ENCODE measurements at places on chromosomes 4 and X.
A peak's percentile ranks its signal among the peaks of the same experiment; 100 is the strongest.

DNA sequence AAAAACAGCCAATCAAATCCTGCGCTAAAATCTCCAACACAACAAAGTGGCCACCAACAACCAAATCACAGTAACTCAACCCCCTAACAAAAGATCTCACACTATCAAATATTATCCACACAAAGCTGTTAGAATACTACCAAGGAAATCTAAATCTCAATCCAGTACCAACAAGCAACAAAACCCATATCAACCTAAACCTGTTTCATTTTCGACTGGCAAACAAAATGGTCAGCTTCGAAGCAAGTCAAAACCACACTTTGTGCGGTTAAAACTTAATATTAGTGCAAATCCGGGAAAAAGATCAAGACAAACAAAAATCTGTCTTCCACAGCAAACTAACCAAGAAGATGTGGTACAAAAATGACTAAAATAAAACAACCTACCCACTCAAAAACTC is 28.7 kb upstream of the MUC7 start:
- DNase-seq, result no peak

GRCh38 chr4:110268352-110268751 is 69.9 kb upstream of the ELOVL6 start:
- DNase-seq, result no peak

DNA sequence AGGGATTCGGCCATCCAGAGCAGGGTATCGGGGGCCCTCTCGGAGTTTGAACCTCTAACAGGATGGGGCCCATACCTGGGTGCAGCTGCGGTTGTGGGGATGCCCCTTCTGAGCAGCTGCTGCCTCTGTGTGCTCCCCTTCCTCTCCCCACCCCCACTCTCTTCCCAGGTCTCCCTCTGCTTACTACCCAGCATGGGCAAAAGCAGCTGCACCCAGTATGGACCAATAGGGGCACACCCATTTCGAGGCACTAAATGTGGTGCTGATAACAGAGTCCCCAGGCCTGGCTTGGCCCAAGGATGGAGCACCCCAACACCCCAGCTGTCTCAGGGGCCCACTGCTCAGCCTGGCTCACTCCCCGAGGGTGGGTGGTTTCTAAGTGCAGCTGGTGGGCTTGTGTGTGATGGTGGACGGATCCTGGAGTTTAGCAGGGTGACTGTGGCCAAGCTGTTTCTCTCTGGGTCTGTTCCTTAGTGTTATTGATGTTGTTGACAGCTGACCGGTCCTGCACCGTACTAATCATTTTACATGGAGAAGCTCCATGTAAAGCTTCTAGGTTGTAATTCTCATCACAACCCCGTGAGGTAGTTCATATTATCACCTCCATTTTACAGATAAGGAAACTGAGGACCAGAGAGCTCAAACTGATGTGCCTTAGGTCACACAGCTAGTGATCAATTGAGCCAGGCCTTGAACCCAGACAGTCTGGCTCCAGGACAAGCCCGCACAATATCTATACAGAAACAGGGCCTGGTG is 13.1 kb upstream of the KIAA0232 start:
- no peak for DNase-seq

DNA sequence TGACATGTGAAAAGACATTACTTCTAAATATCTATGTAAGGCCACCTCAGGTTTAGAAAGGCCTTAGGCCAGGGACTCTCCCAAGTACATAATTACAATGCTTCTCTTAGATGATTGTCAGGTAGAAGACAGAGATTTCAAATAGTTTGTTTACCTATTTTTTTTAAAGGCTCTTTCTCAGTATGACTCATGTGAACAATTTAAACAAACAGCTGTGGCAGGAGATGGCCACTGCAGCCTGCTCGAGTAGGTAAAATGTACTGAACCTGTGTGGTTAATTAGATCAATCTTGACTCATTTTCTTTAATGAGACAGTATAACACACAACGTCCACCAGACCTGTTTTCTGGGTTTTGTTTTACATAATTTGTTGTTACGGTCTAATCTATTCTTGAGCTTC is 50.2 kb downstream of the LEF1 start:
- no peak for DNase-seq

GRCh38 chrX:107563824-107564223 is 64.5 kb upstream of the PRPS1 start:
- peak; percentile 71 for DNase-seq

DNA sequence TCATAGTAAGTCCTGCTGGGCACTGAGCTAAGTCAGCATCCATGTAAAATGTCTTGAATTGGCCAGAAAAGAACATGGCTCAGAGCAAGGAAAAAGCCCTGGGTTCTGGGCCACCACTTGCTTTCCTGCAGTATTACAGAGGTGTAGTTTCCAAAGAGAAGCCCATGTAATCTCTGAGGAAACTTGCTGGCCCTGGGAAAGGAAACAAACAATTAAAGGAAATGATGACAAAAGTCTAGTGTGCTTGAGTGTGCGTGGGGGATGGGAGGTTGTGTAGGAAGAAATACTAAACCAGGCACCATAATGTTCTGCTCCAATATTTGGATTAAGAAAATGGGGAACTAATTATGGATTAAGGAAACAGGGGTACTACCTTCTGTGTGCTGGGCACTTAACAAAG is 39.5 kb upstream of the SMIM10L2A start:
- DNase-seq, result no peak

- no peak for DNase-seq
These were observed 793.4 kb upstream of the FRG1 start for GRCh38 chr4:189147005-189147929.

- no peak for DNase-seq
These were observed 147.8 kb upstream of the BCOR start for GRCh38 chrX:40245488-40246071.

- DNase-seq, result no peak
These were observed 345.1 kb upstream of the TACR3 start for GRCh38 chr4:104064646-104065577.

DNA sequence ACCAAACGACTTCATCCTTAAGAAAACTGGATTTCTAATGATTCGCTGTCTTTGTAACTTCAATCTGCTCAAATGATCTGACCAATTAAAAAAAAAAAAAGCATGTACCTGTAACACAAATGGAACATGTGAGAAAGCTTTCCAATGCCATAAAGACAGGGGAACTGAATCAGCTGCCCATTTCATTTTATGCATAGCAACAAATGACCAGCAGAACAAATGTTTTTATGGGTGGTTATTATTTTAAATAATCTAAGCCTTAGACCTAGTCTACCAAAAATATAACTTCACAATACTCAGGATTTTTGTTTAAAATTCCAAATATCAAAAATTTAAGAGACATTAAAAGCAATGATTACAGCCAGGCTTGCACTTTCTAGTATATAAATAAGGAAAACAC is 145.7 kb downstream of the NR3C2 start:
- DNase-seq, result no peak

GRCh38 chr4:128354205-128354821 is 66.7 kb upstream of the PGRMC2 start:
- no peak for DNase-seq

DNA sequence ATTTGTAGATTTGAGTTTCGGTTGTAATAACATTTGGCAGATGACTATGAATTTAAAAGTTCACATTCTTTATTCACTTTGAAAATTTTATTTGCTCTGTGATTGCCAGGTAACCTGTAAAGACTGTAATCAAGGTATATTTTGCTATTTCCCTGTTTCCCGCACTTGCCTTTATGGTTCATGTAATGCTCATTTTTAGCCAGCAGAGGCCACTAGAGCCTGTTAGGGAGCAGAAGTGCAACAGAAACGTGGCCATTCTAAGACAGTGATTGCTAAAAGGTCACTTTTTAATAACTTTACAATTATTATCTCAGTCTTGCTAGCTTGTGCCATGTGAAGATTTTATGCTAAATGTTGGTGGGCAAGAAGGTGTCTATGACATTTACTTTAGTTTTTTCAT is 12.4 kb downstream of the YIPF6 start:
- DNase-seq, result no peak

DNA sequence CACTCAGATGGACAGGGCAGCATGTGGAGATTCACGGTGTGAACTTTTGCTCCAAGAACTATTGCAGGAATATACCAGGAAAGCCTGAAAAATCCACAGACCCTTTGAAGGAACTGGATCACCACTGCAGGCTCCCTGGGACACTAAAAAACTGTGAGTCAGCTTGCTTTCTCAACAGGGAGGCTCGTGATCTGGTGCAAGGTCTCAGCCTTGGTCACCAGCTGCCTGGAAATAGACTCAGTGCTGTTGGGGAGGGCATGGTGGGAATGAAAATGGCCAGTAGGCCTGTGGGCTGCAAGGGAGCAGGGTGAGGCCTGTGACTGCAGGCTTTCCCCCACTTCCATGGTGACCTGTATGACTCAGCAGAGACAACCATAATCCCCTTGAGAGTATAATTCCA is 426.4 kb upstream of the RPS6KA3 start:
- DNase-seq, result no peak

GRCh38 chr4:1290165-1290977 is 680 bp downstream of the MAEA start:
- DNase-seq, result no peak

DNA sequence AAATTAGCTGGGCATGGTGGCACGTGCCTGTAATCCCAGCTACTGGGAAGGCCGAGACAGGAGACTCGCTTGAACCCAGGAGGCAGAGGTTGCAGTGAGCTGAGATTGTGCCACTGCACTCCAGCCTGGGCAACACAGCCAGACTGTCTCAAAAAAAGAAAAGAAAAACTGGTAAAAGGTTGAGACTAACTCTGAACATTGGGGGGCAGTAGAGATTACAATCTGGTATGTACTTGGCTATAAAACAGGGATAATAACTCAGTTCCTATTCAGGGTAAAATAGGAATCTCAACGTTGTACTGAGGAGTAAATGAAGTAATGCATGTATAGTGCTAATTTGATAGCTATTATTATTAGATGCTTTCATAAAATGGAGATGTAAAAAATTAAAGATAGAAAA is 12.5 kb upstream of the KLF8 start:
- no peak for DNase-seq

GRCh38 chr4:118004088-118004487 is 30.2 kb upstream of the NDST3 start:
- no peak for DNase-seq

GRCh38 chr4:147987252-147987651 is 255.4 kb downstream of the ARHGAP10 start:
- no peak for DNase-seq

DNA sequence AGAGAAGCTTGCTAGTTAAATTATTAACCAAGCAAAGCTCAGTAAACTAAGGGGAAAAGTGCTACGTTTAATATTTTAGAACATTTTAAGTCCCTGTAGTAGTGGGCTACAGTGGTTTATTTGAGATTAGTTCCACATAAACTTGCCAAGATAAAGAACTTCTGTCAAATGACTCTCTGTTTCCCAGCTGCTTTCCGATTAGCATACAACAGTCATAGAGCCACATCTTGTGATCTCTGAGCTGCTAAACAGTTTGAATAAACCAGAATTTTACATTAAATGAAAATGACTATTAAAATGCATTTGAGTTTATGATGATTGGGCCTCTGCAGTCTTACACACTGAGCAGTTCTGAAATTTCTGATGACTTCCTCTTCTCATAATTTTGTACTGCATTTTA is 568.5 kb downstream of the IQCM start:
- no peak for DNase-seq

DNA sequence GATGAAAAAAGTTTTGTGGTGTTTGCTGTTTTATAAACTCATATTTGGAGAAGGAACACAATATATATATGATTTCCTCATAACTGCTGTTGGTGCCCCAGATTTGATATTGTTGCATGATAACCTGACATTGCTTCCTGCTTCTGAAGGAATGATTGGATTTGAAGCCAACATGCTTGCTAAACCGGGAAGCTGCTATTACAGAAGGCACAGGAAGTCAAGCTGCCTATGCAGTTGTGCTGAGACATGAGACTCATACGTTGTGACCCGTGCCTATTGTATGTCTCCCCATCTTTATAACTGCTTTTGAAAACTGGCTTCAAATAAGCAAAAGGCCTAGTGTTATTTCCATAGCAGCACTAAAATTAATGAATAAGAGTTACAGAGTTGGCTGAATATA is 32.9 kb downstream of the GAB1 start:
- DNase-seq, result no peak

DNA sequence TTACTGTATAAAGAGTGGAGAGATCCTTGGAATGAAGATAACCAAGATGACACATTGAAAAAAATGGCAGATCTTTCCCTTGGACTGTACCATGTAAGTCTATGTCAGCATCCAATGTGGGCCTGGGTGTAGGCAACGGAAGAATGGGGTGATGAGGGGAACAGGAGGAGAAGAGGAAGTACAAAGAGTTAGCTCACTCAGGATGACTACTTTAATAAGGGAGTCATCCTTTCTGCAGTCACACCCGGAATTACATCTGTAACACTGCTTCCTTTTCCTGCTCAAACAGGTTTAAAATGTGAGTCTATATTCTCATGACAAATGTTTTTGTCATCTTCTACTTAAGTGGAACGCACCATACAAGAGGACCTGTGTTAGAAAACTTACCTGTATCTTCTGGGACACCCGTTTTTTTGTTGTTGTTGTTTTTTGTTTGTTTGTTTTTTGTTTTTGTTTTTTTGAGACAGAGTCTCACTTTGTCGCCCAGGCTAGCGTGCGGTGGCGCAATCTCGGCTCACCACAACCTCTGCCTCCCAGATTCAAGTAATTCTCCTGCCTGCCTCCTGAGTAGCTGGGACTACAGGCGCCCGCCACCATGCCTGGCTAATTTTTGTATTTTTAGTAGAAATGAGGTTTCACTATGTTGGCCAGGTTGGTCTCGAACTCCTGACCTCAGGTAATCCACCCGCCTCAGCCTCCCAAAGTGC is 18.0 kb downstream of the HPSE start:
- DNase-seq, result no peak

- no peak for DNase-seq
These were observed 27.6 kb upstream of the C1QTNF7 start for GRCh38 chr4:15400226-15400625.

GRCh38 chr4:8199594-8200301 is 658 bp downstream of the SH3TC1 start:
- DNase-seq, result no peak

DNA sequence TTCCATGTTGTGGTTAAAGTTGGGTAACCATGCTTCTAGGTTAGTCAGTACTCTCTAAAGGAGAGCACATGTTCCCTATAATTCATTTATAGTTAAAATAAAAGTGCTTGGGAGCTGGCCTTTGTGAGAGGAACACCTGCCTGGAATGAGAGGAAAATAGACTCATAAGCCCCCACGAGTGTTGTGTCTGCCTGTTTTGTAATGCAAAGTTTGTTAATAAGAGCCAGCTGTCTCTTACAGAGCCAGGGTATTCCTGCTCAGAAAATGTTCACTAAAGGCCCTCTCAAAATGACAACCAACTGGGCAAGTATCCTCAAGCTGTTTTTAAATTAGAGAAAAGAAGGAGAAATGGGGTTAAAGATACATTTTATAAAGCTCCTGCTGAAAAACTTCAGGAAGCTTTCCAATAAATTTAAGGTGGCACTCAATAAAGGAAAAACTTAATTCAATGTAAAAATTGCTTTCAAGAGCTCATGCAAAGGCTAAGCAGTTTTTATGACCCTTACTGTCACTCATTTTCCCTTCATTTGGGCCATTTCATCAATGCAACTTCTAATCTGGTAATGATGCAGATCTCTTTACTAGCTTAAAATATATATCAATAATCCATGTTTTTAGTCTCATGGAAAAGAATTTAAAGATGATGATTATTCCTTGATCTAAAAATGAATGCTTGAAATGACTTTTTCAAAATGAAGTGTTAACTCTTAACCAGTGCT is 793.6 kb downstream of the STPG2 start:
- DNase-seq, result peak; percentile 53

Data from DMS79 (cell line).